Right renal pelvis (tissue), 4 donors: ENCODE measurements at places on chromosomes 4 and X. TPM values are rescaled to one million over a fixed set of nuclear protein-coding genes. Genes with fewer than 3 reads are reported as not detected.

DNA sequence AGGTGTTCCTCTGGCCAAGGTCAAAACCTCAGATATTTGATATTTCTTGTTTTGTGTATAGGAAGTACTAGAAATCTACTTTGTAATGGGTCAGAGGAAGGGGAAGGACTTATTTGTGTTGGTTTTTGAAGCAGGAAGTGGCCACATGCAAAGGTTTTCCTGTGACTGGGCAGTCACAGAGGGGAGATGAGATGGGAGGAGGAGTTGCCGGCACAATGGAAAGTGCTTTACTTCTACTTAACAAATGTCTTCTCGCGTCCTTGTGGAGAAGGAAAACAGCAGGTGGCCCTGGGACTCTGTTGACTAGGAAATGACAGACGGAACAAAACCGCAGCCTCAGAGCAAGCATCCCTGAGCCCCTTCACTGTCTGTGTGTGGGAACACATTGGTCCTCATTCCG, 46.6 kb downstream of the SHROOM2 start:
- DNase-seq = no peak

- no peak for DNase-seq
Measured at GRCh38 chrX:37918168-37918567, 70.8 kb upstream of the DYNLT3 start.

MAD2L1 gene
- 56.9 TPM for polyA plus RNA-seq

STPG2 gene
- polyA plus RNA-seq = 0.93 TPM

- no peak for DNase-seq
Measured at GRCh38 chr4:3262208-3263052, 13.5 kb downstream of the MSANTD1 start.

DNA sequence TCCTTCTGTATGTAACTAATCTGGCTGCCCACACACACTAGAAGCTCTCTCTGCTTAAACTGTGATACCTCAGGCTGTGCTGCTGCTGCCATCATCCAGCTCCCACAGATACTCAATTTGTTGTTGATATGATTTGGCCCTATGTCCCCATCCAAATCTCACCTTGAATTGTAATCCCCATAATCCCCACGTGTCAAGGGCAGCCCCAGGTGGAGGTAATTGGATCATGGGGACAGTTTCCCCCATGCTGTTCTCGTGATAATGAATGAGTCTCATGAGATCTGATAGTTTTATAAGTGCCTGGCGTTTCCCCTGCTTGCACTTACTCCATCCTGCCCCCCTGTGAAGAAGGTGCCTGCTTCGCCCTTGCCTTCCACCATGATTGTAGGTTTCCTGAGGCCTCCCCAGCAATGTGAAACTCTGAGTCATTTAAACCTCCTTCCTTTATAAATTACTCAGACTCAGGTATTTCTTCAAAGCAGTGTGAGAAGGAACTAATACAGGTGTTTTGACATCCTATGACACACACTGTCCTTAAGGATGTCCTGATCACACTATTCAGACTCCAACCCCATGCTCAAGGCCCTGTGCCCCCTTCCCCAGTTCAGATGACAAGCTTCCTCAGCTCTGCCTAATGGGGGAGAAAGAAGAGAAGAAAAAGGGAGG, 2.9 kb upstream of the ATOH1 start:
- DNase-seq = no peak

- no peak for DNase-seq
Measured at GRCh38 chr4:94766856-94767255, 9.1 kb downstream of the BMPR1B start.

- DNase-seq = no peak
Measured at GRCh38 chr4:3628868-3629175, 96.6 kb upstream of the LRPAP1 start.

GRCh38 chrX:114584983-114585842, 1.3 kb downstream of the HTR2C start:
- DNase-seq = no peak

DNA sequence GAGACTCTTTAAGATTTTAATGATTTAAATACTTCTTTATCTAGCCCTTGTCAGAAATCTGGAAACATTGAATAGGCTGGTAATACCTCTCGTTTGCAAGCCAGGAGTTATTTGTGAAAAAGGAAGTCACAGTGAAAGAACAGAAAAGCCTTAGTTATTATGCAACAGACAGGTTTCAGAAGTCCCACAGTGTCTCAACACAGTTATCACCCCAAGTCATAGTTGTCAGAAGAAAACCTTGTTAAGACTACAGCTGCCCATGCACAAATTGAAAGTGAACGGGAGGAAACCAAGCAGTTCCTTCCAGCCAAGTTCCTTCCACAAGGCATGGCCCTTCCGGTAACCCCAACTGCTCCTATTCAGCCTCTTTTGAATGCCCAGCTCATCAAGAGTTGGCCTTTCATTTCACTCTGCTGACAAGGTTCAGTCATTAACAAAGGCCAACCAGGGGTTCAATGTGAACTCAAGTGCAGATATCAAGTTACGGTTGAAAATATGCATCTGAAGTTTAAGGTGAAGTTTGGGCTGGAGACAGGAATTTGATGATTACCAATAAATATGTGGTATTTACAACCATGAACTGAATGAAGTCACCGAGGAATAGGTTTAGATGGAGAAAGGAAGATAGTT, 15.6 kb downstream of the ALPK1 start:
- no peak for DNase-seq

GABRE gene
- 6.2 TPM for polyA plus RNA-seq

- no peak for DNase-seq
Measured at GRCh38 chr4:20462426-20463175, 210.9 kb downstream of the SLIT2 start.

DNA sequence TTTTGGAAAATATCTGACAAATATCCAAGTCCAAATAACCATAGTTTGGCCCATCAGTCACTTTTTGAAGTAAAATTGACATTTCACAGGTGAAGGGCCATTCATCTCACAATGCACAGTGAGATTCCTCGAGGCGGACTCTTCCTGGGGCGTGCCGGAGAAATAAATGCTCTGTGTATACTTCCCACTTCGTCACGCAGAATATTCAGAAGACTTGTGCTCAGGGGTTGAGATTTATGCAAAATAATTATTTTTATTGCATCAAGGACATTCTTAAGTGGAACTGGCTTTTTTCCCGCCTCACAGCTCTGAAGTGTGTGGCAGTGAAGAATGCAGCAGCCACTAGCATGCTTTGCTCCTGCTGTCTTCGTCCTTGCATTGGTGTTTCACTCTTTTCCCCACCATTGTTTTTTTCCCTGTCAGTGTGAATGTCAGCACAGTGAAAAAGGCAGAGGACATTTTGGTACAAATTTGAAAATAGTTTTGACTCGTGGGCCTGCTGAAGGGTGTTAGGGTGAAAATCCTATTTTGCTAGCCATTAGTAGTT, 70.6 kb downstream of the FAM193A start:
- no peak for DNase-seq

- DNase-seq = no peak
Measured at GRCh38 chrX:28312259-28312658, 275.0 kb upstream of the IL1RAPL1 start.

ADH4 gene
- polyA plus RNA-seq = 0.24 TPM

CCNB3 gene
- 1.1 TPM for polyA plus RNA-seq

- DNase-seq = no peak
Measured at GRCh38 chr4:144656850-144657249, 10.9 kb downstream of the HHIP start.

DNA sequence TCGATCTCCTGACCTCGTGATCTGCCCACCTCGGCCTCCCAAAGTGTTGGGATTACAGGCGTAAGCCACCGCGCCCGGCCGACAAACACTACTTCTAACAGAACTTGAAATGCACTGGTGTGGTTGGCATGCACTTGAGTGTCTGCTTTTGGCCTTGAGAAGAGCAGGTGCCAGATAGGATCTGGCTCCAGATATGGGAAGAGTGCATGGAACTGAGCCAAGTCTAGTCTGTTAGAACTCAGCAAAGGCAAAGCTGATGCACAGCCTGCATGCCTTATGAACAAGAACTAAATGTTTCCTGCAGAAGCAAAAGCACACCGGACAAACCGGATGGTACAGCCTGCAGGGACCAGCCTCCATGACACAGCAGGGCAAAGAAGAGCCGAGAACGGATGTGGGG, 35.1 kb upstream of the TBL1X start:
- DNase-seq = no peak
